Fibroblast of villous mesenchyme (primary cell): ENCODE measurements at places on chromosomes 3 and 15. TPM values are rescaled to one million over a fixed set of nuclear protein-coding genes. Genes with fewer than 3 reads are reported as not detected.
A peak's percentile ranks its signal among the peaks of the same experiment; 100 is the strongest.

Gene SLC22A14
- total RNA-seq, result 0.32 and 0.86 TPM in 2 replicates

GRCh38 chr3:120622870-120623726 lies 27.0 kb downstream of the NDUFB4 start:
- peak; percentile 32 for DNase-seq

DNA sequence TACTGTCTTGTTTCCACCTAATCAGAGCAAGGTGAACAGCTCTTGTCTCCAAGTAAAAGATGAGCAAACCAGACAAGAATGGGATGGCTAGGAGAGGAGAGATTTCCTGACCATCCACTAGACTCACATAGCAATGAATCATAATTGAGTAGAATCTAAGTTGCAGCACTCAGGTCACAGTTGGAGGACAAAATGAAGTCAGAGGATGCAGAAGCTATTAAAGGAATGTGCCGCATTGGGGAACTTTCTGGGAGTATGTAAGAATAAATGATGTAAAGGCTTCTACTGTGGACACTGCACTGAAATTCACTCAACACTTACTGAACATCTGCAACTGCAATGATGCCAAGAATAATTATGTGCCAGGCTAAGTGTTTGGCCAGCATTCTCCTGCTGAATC lies 217.4 kb upstream of the WNT5A start:
- no peak for DNase-seq

DNA sequence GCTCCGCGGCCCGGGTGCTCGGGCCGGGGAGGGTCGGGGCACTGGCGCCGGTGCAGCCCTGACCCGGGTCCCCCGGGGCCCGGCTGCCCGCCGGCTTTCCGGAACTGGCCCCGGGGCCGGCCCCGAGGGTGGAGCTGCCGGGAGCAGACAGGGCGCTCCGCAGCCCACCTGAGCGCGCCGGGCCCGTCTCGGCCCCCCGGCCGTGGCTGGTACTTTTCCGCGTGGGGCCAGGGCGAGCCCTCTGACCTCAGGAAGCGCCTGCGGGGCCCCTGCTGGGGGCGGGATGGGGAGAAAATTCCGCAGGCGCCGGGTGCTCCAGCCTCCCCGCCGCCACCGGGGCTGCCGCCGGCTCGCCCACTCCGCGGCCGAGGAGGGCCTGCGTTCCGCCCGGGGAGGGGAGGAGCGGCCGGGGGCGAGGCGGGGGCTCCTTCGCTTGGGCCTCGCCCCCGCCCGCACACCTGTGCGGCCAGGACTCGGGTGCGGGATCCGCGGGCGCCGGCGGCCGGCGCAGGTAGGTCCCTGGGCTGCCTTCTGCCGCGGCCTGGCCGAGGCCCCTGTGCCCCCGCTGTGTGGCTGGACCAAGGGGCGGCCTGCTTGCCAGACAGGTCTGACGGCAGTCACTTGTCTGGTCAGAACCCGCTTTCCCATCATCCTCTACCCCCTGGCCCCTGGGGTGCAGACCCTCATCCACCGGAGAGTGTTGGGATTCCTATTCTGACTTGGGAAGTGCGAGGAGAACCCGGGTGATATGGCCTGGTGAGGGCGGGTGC lies 3.5 kb downstream of the FURIN start:
- no peak for DNase-seq

Gene GOLGA8M
- under 0.01 and 1.3 TPM in 2 replicates for total RNA-seq

GRCh38 chr3:143753006-143753405 lies 95.3 kb downstream of the SLC9A9 start:
- peak; percentile 23 for DNase-seq

GRCh38 chr3:172202797-172203196 lies 163.4 kb downstream of the FNDC3B start:
- DNase-seq, result no peak

- no peak for DNase-seq
These were observed 670.2 kb upstream of the ALCAM start for GRCh38 chr3:104696470-104696869.

DNA sequence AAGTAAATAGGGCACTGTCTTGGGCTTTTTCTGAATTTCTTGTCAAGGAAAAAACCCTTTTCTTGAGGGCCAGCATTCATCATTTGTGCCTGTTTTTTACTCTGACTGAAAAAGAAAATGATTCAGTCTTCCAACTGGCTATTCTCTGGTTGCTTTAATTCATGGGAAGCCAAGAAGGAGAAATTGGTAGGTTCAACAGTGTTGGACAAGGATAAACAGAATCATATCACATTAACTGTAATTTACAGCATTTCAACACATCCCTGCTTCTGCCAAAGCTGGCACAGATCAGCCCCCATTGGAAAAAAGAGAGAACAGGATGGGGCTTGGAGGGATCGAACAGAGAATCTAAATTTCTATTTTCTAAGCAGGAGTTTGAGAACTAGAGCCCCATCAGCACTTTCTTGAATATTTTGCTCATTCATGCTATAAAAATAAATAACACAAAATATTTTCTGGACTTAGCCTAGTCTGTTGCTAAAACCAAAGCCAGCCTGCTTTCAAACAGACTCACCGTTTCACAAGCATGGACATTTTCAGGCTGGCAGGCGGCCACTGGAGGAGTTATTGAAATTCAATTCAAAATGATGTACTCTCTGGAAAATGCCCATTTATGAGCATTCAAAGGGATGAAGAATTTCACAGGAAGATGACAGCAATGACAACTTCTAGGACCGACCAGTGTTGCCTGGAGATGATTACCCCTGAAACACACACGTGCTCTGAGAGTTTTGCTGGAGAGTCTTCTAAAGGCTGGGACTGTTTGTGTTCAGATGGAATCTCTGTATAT lies 181.2 kb downstream of the WNT5A start:
- DNase-seq, result peak; percentile 33

DNA sequence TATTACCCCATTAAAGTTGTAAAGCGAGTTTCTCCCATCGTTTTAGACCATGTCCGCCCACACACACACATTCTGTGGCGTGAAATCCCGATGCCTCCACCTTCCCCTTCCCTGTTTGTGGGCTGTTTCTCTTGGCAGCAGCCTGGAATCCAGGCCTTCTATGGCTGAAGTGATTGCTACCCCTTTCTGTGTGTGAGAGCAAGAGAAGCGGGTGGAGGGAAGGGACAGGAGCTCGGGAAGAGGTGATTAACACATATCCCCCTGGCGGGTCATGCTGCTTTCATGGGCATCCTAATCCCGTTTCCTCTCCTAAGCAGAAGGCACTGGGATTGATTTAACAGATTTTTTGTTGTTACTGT lies 283.8 kb upstream of the RGMA start:
- DNase-seq, result no peak

DNA sequence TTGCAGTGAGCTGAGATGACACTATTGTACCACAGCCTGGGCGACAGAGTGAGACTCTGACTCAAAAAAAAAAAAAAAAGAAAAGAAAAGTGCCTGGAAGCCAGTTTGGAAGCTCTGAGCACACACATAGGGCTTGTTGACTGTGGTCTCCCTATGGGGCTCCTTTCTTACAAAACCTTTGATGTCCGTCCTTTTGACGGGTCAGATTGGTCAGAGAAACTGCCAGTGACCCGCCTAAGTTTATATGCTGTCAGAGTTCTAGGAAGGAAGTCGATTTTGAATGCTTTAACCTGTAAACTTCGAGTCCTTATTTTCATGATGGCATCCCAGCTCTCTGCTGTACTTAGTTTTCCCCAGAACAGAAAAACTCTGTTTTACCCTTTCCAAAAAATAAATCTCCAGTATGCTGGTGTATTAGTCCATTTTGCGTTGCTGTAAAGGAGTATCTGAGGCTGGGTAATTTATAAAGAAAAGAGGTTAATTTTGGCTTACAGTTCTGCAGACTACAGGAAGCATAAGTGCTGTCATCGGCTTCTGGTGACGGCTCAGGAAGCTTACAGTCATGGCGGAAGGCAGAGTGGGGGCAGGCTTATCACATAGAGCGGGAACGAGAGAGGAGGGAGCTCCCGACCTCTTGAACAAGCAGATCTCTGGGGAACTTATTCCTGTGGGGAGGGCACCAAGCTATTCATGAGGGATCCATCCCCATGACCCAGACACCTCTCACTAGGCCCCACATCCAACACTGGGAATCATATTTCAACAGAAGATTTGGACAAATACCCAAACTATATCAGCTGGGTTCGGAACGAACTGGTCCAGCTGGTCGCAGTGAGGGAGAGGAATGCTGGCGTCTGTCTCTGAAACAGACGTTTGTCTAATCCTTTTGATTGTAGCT lies 72.3 kb downstream of the LMLN start:
- DNase-seq, result no peak

Gene HIGD2B
- total RNA-seq, result 0.32 and 0.43 TPM in 2 replicates

DNA sequence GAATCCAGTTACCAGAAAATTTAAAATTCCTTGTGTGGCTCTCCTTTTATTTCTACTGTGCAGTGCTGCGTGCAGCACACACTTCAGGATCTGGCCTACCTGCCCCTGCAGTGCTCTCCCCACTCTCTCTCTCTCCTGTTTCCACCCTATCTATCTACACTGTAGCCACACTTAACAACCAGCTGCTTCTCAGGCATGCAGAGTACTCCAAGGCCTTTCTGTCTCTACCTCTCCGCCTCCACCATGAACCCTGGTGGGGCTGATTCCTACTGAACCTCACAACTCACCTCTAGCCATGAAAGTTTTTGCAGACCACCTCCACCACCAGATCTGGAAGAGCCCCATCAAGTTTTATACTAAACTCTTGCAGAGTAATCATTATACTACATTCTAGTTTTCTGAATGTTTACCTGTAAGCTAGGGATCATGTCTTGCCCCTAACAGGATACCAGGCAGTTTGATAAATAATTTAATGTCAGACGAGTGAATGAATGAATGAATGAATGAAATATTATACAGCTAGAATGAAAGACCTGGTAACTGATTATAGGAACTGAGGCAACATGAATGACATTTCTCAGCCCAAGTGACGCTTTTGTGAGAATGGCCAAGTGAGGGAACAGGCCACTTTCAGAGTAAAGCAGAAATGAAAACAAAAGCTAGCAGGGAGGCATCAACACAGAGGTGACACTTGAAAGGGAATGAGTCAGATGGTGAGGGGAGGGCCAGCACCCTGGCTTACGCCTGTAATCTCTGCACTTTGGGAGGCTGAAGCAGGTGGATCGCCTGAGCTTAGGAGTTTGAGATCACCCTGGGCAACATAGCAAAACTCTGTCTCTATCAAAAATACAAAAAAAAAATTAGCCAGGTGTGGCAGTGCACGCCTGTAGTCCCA lies 363.5 kb downstream of the FOXP1 start:
- no peak for DNase-seq

- DNase-seq, result no peak
These were observed 178.4 kb downstream of the TBC1D2B start for GRCh38 chr15:77898811-77899730.

Gene GABRA5
- total RNA-seq, result 0.32 and 0.43 TPM in 2 replicates

DNA sequence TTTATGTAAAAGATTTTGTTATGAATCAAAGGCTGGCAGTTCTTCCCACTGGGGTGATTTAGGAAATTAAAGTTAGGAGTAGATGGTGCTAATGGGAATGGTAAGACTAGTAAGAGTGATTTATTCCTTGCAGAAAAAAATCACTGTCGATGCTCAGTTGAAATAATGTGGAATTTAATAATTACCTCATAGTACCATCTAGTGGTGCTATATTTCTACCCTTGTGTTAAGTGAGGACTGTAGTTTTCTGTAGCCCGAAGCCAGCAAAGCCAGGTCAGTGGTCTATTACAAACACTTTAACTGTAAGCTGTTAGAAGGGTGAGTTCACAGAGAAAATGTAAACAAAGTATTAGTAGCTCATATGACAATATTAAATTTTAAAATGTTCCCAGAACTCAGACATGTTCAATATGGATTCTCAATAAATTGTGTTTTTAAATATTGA lies 39.5 kb upstream of the GOLGA8J start:
- peak; percentile 37 for DNase-seq

DNA sequence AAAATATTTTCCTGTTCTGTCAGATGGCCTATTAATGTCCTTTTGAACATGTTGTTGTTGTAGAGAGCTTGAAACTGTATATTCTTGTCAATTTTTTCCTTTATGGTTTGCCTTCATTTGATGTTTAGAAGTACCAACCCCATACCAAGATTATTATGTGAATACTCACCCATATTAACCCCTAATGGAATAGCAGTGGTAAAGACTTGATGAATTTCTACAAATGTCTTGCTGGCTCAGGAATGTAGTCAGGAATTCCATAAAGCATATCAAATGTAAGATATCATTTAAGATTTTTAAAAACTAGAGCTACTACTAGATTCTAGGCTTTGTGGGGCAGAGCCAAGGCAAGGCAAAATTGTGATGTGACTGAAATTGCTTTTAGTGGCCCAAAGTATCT lies 30.0 kb downstream of the MYO5A start:
- no peak for DNase-seq

DNA sequence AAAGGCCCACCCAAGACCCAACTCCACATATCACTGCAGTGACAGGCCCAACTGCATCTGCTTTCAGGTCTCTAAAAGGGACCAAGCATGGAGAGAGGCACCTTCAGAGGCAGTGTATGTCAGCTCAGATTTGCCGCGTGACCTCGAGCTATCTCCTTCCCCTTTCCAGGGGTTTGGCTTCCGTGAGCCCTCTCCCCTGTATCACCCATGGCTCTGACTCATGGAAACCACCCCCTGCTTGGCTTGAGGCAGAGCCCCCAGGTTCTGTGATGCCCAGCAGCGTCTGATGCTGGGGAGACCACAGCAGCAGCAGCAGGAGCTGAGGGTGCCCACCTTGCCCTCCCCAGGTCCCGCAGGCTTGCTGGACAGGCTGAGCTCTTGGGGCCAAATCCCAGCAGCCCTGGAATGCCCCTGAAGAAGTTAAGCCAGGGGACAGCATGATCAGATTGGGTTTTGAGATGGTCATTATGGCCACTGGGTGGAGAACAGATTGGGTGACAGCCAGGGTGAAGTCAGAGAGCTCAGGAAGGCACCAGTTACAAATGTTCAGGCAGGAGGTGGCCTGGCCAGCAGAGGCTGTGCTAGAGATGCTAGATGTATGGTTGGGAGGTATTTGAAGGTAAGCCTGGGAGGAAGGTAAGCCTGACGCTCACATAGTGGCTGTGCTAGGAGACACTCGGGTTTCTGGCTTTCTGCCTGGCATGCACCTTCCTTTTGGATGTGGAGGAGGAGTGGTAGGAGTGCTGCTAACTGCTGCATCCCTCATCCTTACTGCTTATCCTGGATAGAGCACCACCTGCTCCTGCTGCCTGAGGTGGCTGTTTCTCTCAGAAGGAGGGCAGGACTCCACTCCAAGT lies 42.9 kb downstream of the FGD5 start:
- DNase-seq, result no peak

GRCh38 chr3:50210510-50211367 lies 5.7 kb downstream of the SLC38A3 start:
- DNase-seq, result no peak

- DNase-seq, result no peak
These were observed 66.3 kb upstream of the NAALADL2 start for GRCh38 chr3:174792864-174793263.

DNA sequence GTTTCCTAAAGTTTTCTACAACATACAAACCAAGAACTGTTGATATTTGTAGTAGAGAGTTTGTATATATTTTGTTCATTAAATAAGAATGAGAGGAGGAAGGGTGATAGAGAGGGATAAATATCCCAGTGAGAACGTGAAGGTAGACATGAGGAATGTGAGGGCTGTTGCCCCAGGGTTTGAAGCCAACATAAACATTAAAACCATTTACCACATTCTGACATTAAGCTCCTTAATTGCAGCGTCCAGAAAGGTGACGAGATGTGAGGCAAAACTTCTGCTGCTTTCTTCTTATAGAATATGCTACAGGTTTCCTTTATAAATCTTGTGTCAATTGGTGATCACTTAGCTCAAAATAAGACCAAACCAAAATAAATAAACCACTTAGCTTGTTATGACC lies 267.8 kb upstream of the CNTN4 start:
- no peak for DNase-seq

- no peak for DNase-seq
These were observed 49.3 kb downstream of the PDIA5 start for GRCh38 chr3:123116116-123116515.

- no peak for DNase-seq
These were observed 105.0 kb upstream of the P2RY1 start for GRCh38 chr3:152729906-152730305.

Gene BLM
- 4.8 and 6.0 TPM in 2 replicates for total RNA-seq
